ENCODE measurements at places on chromosomes 16 and 17.

DNA sequence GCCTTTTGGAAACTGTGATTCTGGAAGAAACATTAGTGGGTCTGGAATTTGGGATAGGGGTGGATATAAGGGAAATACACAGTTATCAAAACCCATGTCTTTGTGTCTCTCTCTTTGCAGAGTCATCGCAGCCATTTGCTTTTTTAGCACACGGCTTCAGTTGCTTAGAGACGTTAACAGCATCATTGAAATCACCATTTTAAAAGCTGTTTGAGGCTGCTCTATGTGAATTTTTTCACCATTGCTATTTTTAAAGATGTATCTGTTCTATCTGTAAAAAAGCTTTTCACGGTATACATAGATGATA lies 47.3 kb downstream of the OMG start:
- no peak for DNase-seq

GRCh38 chr16:23479138-23479537 lies 26.1 kb upstream of the COG7 start:
- DNase-seq, result no peak

DNA sequence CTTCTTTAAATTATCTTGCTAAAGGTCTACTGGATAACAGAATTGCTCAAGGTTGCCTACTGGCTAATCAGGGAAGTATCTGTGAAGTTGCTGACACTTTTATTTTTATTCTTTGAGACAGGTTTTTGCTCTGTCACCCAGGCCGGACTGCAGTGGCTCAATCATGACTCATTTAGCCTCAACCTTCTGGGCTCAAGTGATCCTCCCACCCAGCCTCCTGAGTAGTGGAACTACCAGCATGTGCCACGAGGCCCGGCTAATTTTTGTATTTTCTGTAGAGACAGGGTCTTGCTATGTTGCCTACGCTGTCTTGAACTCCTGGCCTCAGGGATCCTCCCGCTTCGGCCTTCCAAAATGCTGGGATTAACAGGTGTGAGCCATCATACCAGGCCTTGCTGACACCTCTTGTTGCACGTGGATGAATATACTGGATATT lies 43.1 kb downstream of the GLG1 start:
- peak; percentile 12 for DNase-seq

DNA sequence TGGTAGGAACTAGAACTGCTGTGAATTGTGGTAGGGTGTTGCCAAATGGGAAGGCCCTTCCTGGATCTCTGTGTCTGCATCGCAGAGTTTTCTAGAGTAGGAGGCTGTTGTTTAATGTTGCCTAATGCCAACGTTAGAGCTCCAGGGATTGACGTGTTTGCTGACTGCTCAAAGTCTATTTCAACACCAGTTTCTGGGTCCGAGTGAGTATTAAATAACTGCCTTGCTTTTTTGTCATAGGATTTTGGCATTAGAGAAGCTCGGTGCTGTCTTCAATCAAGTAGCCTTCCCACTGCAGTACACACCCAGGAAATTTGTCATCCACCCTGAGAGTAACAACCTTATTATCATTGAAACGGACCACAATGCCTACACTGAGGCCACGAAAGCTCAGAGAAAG lies 40.0 kb downstream of the SF3B3 start:
- DNase-seq, result no peak

GRCh38 chr17:58398574-58399266 lies 18.6 kb downstream of the RNF43 start:
- DNase-seq, result no peak

DNA sequence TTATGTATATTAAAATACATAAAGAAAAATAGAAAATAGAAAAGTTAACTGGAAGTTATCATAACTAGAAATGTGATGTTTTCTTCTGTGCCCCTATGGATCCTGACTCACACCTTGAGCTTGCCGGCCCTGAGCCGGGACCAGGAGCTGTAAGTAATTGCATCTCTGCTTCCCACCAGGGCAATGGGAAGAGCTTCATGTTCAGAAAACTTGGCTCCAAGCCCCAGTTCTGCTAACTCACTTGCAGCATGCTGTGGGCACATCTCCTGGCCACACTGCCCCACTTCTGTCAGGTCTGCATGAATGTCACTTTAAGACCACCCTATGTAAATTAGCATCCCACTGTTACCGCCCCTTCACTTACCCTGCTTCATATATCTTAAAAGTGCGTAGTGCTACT lies 37.2 kb downstream of the GNAO1 start:
- DNase-seq, result no peak

DNA sequence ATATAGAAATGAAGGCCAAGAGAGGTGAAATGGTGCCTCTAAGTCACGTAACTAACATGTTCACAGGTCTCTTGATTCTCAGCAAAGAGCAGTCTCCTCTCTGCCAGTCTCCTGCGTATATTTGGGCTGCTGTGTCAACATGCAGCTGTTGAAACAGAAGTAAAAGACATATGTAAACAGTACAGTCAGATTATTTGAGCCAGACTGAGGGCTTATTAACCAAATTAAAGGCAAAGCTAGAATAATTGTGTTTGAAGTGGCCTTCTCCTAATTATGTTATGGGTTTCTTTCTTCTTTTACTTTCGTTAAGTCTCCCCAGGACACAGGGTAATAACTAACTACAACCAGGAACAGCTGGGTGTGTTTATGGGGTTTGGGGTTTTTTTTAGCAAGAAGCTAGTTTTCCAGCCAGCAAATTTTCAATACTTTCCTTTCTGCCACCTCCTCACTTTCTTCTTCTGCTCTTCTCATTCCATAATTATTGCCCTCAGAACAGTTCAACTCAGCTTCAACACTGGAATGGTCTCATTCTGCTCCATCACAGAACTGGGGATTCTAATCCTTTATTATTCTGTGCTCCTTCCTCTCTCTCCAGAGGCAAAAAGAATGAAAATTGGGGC lies 18.4 kb downstream of the G6PC1 start:
- DNase-seq, result no peak

DNA sequence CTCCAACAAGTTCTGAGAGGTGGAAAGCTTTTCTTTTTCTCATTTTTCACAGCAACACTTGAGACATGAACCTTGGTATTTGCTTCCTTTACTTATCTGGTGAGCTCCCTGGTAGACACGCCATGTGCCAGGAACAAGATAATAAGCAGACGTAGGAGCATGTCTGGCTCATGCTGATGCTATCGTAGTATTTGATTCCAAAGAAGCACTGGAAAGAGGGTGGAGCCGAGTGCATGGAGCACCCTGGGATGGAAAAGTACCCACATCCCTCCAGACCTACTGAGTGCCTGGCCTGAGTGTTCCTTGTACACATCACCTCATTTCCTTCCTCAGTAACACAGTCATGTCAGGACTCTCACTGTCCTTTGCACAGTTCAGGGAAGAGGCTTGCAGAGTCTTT lies 231.0 kb downstream of the CBLN1 start:
- peak; percentile 5 for DNase-seq

DNA sequence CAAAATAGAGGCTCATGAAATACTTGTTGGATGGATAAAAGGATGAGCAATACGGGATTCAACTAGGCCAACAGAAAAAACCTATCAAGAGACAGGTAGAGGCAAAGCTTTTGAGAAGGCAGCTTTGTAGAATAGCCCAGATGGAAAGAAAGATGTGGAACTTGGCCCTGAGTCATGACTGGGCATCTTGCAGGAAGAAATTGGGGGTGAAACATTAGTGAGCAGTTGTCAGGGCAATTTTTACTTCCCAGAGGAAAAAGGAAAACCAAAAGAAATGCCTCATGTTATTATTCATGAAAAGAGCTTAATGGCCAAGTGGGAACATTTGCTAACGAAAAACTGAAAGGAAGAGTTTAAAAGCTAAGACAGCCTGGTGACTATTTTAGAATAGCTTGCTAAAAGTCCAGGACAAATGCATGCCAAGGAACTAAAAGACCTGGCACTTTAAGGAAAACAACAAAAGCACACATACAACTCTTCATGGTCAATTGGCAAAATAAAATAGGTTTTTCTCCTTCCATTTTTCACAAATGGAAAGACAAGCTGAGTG lies 180.1 kb downstream of the HS3ST3A1 start:
- DNase-seq, result no peak

DNA sequence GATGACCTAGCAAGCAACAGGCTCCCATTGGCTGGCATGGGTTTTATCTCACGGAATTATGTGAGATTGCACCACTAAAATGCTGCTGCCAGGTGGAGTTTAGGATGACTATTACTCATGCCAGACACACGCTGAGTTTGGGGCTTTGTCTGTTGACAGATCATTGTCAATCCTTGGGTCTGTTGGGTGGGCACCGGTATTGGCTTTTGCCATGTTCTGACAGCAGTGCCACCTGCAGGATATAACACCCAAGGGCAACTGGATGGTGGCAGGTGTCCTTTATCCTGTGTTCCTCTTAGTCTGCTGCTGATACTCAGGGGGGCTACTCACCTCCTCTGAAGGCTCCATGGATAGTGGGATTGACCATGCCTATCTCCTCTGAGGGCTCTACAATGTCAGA lies 221.6 kb upstream of the DYNLRB2 start:
- no peak for DNase-seq

- no peak for DNase-seq
These were observed 258.4 kb downstream of the MAP2K6 start for GRCh38 chr17:69672924-69673323.

GRCh38 chr17:59754552-59754951 lies 47.1 kb downstream of the VMP1 start:
- DNase-seq, result peak; percentile 18

DNA sequence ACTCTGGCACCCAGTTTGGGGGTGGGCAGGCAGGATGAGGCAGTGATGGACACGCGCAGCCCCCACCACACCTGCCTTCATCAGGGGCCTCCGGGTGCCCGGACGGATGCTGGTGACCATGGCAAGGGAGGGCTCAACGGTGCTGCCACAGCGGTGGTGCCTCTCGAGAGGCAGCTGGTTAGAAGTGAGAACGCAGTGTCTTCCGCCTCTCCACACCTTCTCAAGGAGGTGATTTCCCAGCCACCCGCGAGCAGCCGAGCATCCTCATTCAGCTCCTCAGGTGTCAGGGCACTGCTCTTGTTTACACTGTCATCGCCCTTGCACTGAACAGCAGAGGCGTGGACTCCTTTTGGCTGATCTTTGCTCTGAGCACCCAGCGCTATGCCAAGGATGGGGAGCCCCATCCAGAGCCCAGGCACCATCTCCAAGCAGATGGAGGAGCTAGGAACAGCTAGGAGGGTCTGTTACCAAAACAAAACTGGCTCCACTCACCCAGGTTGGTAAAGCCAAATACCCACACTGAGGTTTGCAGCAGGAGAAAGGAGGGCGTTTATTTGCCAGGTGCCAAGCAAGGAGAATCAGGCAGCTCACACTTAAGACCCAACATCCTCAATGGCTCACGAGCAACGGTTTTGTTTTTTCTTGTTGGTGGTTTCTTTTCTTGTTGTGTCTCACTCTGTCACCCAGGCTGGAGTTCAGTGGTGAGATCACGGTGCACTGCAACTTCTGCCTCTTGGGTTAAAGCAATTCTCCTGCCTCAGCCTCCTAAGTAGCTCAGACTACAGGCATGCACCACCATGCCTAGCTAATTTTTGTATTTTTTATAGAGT lies 174.3 kb upstream of the TNRC6C start:
- DNase-seq, result no peak

- no peak for DNase-seq
These were observed 7.0 kb upstream of the ANKRD40CL start for GRCh38 chr17:50774225-50774803.

GRCh38 chr17:27218719-27219488 lies 75.0 kb upstream of the WSB1 start:
- no peak for DNase-seq

- no peak for DNase-seq
These were observed 27.8 kb downstream of the POLR3E start for GRCh38 chr16:22324787-22325597.

- DNase-seq, result no peak
These were observed 4.7 kb downstream of the PRR29 start for GRCh38 chr17:64002658-64003525.

DNA sequence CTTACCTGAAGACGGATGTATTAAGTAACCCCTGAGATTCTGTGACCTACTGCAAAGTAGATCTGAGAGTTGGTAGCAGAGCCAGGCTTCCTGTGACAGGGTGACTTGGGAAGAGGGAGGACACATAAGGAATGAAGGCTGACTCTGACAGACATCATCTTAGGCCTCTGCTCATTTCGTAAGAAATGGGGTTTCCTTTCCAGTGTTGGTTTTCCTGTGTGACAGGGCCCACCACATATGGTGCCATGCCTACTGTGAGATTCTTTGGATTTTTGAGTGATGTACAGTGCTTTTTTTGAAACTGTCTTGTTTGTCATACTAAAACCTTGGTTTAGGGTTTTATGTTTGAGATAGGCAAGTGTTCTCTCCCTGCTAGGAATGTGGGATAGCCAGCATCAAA lies 12.7 kb downstream of the LIG3 start:
- no peak for DNase-seq

DNA sequence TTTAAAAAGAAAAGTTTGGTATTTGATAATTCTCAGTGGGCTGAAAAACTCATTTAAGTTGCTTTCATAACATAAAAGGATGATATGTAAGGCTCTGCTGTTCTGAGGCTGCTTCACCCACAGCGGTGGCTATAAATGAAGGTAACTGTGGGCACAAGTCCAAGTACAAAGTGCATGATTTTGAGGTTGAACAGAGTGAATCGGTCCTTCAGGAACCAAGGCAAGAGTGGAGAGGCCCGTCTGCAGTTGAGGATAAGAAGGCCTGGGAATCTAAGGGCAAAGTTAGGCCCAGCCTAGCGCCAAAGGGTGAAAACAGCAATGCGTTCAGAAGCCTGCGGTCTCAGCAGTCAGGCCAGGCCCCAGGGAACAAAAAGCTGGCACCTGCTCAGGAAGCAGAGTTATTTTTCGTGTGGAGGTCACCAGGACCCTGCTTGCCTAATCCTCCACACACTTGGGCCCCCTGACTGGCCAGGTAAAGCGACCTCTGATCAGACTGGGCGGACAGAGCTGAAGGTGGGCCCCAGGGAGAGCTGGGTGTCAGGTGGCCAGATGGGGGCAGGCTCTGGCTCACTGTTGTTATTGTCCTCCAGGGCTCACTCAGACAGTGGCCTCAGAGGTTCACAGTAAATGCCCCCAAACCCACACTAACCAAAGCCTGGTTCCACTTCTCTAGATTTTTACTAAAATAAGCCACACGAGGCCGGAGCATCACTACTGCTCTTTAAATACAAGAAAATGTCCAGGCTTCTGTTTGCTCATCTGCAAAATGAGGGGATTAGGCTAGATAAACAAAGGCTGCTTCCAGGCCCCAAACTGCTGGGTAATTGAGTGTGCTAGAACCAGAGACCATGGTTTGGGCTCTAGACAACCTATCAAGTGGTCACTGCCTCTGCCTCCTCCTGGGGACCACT lies 46.5 kb downstream of the TEX2 start:
- peak; percentile 66 for DNase-seq

- DNase-seq, result no peak
These were observed 111.4 kb downstream of the SNX29 start for GRCh38 chr16:12087901-12088421.

Measured in K562 (cell line).